Hematopoietic multipotent progenitor cell treated with erythropoietin and hydrocortisone succinate and interleukin-3 and kit ligand, for 6 days (in vitro differentiated cells): ENCODE measurements at places on chromosomes 16 and 17.

DNA sequence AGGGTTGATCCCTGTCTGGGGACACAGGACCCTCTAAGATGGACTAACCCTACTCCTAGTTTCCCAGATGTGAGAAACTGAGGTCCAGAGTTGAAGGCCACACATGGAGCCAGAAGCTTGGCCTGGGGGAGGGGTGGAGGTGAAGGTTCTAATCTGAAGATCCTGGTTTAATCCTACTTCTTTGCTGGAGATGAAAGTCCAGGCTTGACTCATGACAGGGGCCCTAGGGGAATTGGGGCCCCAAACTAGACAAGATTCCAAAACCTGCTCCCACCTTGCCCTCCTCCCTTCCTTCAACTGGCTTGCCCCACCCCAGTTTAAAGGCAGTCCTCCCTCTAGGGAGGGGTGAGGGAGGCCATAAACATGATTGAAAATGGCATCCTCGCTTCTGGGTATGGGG lies 21.6 kb downstream of the IGF2BP1 start:
- no peak for DNase-seq

DNA sequence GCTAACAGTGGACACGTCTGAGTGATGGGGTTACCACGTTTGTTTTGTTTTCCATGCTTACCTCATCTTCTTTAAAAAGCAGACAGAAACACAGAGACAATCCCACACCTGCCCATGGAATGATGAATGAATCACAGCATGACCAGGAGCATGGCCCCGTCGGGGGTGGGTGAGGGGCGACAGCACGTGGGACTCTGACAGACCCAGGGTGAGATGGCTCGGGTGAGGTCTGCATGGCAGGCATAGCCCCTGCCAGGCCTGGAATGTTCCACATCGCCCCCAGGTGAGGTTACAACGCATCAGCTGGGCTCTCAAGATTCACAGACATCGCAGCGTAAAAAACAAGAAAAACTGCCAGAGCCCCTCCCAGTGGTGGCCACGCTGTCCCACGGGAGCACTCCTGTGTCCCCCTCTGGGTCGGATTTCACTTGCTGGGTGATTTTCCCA lies 18.1 kb downstream of the SLC7A5 start:
- DNase-seq = no peak

DNA sequence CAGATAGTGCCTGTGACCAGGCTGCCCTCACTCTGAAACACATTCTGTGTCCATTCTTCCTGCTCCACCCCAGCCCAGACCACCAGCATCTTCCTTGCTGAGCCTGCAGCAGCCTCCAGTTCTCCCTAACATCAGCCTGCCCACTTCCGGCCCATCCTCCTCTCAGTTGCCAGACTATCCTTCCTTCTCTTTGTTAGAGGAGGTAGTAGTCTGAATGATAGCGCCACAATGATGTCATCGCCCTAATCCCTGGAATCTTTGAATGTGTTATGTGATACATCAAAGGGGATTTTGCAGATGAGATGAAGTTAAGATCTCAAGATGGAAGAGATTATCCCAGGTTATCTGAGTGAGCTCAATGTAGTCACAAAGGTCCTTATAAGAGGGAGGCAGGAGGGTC lies 3.2 kb upstream of the ZDHHC1 start:
- DNase-seq = no peak

DNA sequence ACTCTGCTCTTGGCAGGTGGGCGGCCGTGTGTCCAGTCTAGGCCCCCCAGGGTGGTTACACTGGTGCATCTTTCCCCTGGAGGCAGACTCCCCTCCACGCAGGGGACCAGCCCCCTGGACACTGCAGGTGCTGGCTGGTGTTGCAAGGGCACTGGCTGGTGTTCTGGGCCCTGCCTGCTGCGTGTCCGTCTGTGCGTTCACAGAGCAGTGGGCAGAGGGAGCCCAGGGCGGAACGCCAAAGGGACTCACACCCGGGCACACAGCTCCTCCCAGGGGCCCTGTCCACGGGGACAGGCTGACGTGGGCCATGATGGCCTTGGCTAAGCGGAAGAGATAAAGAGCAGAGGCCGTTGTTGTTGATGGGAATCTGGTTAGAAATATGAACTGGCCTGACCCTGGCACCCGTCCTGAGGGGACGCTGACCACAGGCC lies 27.3 kb downstream of the ACSF3 start:
- DNase-seq = no peak

GRCh38 chr16:30934827-30935557 lies 11.6 kb downstream of the FBXL19 start:
- peak; percentile 81 for DNase-seq

- no peak for DNase-seq
These were observed 77.2 kb upstream of the MON1B start for GRCh38 chr16:77113835-77114234.

DNA sequence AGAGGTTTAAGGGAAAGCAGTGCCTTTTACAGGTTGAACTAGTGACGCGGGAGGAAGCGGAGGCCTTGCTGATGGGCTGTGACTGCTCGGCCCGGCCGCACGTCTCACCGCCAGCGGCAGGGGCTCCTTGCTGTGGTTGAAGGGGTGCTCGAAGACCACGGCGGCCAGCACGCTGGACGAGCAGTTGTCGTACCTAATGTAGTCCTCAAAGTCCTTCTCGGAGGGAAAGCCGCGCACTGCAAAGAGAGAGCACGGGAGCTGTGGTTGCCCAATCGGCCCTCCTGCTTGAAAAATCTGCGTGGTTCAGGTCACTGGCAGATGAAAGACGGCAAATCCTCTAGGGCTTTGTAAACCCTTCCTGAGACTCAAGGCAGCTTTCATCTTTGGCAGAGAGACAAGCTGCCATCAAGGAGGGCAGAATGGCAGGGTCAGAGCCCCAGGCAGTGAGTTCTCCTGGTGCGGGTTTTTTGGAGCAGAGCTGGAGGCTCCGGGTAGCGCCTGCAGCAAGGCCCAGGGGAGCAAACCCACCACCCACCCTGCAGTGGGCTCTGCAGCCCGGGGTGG lies 16.1 kb downstream of the ABCA3 start:
- DNase-seq = no peak

DNA sequence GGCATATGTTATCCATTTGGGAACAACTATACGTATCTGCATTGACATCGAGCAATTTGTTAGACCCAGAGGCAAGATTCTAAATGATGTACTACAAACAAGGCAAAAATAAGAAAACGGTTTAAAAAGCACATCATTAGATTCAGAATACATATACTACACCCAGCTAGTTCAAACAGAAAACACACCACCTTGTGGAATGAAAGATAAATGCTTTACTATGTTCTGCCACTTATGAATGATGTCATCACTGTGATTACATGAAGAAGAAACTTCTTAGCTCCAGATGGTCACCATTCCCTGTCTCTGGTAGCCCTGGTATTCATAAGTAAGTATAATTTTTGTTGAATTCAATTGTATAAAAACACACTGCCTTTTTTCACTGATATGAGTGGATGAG lies 7.8 kb downstream of the NACA2 start:
- DNase-seq = peak; percentile 67

GRCh38 chr16:74448990-74449389 lies 27.7 kb upstream of the CLEC18B start:
- peak; percentile 18 for DNase-seq

DNA sequence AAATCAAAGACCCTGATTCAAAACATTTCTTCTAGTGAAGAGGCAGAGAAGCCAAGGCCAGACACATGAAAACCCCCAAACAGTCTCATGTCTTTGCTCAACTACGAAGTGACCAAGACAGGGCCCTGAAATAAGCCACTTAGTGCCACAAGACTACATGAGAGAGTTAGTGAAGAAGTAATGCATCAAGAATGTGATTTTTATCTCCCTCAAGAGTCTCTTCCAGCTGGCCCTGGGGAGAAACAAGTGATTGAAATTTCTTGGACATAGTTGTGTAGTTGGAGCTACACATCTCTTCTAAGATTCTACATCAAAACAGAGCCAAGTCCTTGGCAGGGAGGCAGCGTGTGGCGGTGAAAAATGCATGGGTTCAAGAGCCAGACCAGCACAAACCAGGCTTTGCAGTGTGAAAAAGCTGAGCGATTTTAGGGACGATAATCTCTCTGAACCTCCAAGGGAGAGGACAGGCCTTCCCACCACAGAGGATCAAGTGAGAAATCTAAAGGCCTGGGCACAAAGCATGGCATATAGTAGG lies 30.6 kb downstream of the LYRM1 start:
- DNase-seq = no peak

DNA sequence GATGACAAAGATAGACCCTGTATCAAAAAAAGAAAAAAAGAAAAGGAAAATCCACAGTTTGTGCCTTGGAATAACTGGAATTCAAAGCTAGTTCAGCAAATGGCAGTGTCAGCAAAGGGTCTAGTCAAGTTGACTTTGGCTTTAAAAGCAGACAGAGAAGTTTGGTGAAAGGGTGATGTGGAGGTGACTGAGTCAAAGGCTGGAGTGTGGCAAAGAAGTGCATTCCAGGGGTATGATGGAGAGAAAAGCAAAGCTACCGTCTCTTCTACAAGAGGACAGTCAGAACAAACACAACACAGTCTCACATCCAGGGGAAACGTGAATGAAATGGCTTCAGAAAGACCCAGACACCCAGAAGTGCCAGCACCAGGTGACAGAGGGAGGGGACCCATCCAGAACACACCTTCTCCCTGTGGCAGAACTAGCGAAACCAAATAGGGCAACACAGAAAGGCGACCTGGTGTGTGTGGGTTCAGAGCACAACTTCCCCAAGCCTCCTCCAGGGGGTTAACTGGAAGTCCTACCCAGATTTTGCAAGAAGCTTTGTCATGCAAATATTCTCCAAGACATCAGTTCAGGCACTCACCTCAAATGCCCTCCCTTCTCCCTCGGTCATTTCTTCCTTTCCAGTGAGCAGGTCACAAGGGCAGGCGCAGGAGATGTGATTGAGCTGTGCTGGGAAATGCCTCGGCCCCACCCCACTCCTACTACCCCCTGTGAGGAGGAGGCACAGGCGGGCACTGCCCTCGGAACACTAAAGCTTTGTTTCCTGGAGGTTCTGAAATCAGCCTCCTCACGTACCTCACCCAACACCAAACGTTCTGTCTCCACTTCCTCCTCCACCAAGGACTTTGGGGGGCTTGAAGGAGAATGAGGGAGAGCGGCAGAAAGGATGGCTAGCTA lies 481.9 kb downstream of the SOX9 start:
- DNase-seq = peak; percentile 25

- no peak for DNase-seq
These were observed 38.4 kb downstream of the SOX9 start for GRCh38 chr17:72158895-72159885.

DNA sequence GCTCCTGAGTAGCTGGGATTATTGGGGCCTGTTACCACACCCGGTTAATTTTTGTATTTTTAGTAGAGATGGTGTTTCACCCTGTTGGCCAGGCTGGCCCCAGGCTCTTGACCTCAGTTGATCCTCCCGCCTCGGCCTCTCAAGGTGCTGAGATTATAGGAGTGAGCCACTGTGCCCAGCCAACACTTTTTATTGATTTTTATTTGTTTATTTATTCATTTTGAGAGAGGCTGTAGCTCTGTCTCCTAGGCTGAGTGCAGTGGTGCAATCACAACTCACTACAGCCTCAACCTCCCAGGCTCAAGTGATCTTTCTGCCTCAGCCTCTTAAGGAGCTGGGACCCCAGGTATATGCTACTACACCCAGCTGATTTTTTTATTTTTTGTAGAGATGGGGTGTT lies 54.7 kb downstream of the TNRC6A start:
- no peak for DNase-seq

GRCh38 chr17:73735245-73735644 lies 91.0 kb upstream of the SDK2 start:
- DNase-seq = no peak

DNA sequence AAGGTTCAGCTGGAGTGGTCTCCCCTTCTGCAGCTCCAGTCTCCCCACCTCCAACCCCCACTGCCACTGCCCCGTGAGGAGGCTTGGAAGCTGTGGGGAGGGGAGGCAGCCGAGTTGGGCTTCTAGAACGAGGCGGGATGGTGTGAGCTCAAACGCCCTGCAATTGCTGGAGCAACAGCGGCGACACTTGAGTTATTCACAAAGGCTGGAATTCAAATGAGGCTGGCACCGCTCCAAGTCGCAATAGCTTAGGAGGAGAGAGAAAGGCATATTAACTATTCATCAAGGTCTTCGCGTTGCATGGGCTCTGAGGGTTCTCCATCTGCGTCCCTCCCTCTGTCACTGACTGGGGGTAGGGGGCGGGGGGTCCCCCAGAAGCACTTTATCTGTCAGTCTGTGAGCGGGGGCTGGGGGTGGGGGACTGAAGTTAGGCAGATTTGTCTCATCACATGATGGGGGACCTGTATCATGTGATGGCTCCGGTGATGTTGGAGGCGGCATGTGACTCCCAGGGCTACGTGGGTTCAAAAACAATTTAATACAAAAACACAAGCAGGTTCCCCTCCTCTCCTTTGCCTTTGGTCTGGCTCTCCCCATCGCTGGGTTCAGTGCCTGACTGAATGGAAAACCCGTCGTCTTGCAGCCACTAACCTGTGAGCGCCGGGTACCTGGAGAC lies 70.5 kb downstream of the RBBP6 start:
- peak; percentile 42 for DNase-seq

DNA sequence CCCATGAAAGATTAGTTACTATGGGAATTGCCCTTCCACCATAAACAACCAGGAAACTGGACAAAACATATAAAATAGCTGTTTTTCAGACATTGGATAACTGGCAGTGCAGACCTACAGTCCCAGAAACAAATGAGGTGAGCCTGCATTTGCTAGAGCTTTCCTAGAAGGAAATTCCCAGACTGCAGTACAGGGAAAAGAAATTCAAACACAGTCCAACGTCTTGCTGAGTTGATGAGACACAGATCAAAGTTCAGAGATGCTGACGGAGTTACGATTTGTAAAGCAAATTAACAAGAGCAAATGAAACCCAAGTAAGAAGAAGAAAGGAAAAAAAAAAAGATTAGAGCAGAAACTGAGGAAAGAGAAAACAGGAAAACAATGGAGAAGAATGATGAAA lies 41.3 kb upstream of the MNT start:
- no peak for DNase-seq

- no peak for DNase-seq
These were observed 7.8 kb downstream of the CRAMP1 start for GRCh38 chr16:1619976-1620375.

- peak; percentile 55 for DNase-seq
These were observed 12.9 kb downstream of the ITGAX start for GRCh38 chr16:31367853-31368252.

- no peak for DNase-seq
These were observed 168.4 kb downstream of the ENGASE start for GRCh38 chr17:79242873-79243602.

DNA sequence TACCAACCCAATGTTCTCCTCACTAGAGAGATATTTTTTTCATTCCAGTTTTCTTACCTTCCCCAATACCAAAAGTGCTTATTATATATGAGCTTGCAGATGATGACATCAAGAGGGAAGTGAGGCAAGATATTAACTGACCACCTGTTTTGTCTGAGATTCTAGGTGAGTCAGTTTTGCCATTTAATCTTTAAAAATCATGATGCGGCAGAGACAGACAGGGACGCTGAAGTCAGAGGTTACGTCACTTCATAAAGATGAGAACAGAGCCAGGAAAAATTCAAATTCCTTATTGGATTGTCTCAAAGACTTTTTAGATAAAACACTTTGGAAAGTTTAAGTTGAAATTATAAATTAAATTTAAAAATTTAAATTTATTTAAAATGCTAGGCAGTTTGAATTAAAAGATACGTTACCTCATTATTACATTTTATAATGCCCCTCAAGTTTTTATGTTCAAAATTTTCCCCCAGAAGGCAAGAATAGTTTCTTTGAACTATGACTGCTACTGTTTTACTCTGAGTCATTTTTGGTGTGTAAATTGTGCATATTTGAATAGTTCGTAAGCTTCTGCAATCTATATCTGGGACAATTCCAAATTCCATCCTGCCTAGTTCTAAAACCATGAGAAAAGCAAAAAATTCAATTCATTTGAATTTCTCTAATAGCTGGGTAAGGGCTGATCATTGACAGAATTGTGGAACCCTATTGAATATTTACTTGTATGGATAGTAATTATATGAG lies 839.6 kb upstream of the GOT2 start:
- DNase-seq = no peak
